ENCODE measurements at places on chromosomes 12 and 14. TPM values are rescaled to one million over a fixed set of nuclear protein-coding genes. Genes with fewer than 3 reads are reported as not detected.

Gene KCNH5
- not detected for polyA plus RNA-seq

DNA sequence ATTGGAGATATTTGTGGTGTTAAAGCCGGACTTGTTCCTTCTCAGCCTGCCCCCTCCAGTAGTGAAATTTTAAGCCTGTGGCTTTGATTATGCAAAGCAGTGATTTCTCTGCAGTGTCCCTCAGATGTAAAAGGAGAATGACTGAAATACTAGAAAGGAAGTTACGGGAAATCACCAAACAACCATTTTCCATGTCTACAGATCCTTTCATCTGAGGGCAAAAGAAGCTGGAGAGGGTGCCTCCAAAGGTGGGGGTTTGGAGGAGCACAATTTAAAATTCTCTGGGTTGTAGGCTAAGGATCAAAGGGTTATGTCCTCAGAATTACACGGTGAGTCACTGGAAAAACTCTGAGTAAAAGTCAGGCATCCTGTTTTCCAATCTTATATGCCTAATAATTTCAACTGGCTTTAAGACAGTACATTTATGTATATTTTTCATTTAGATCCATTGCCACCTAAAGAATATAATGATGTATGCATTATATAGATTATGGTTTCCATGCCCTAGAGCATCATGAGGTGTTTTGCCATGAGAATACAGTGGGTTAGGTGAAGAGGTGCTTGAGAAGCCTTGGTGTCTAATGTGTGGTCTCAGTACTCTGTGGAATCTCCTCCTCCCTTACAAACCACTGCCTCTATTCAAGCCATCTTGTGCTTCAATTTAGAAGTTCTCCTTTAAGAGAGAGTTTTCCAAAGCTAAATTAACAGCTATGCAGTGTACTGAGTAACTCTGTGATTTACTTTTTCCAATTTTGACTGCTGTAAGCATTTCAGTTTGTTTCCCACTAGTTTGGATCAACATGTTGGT lies 362.1 kb downstream of the RAD51B start:
- DNase-seq, result no peak

- no peak for DNase-seq
Observed at GRCh38 chr12:39692258-39692853, 72.8 kb upstream of the ABCD2 start.

Gene PIANP
- polyA plus RNA-seq, result 2.7 TPM

DNA sequence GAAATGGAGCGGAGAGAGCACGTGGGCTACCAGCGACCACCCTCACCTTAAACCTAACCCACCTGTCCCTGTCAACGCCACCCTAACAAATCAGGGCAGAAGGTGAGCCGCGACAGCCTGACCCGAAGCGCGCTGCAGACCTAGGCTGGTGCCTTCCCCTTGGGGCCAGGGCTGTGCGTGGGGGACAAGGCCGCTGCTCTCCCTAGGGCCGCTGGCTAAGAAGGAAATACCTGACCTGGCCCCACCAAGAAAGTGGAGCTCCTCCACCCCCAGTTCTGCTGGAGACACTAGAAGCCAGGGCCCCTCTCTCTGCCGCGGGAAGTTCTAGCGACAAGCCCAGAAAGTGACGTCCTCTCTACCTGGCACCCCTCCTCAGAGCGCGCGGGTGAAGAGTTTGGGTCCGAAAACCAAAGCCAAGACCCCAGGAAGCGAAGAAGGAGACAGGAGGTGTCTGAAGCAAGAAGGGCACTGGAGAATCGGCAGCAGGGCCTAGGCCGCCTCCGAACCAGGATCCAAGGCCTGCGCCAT lies 7.5 kb downstream of the SIX1 start:
- DNase-seq, result no peak

Gene FZD10
- 0.04 TPM for polyA plus RNA-seq

DNA sequence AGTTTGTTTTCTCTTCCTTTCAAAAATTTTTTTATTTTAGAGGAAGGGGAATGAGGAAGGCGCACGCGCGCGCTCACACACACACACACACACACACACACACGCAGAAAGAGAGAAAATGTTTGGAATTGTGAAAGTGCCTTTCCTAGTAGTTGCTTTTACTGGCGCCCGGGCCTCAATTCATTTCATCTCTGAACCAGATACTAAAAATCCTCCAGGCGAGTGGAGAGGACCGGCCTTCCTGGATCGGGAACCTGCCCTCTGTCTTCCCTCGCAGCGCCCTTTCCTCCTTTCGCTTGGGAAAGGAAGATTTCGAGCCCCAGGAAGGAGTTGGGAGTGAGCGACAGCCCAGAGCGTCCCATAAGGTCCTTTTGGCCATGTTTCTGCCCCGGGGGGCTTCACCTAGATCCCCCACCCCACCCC lies 7.8 kb upstream of the TBX3 start:
- no peak for DNase-seq

GRCh38 chr12:111439657-111440151 lies 34.0 kb downstream of the SH2B3 start:
- DNase-seq, result no peak

GRCh38 chr12:66066137-66066928 lies 64.2 kb downstream of the LLPH start:
- no peak for DNase-seq
